Activated T-cell treated with anti-CD3 and anti-CD28 coated beads for 48 hours (primary cell): ENCODE measurements at places on chromosomes 5 and 9.

- no peak for DNase-seq
Measured at GRCh38 chr5:81212211-81212751, 20.8 kb upstream of the CKMT2 start.

DNA sequence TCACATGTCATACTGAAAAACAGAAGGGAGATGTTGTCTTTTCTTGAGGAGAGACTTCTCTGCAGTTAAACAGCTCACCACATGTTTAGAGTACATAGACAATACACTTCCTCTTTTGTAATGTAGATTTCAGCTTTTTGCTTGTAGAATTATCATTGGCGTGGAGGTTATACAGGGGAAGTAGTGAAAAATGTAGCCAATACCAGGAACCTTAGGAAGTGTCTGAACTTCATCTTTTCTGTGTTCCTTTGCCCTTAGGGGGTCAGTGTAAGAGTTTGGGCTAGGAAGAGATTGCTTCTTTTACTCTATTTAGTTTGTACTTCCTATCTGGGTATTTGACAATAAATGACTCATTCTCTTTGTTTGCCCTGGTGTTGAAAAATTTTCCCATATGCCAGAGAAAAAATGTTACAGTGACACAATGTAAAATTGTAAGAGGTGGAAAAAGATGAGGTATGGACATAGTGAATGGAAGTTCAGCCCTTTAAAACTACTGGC, 21.0 kb upstream of the CDKN2B start:
- DNase-seq = no peak

DNA sequence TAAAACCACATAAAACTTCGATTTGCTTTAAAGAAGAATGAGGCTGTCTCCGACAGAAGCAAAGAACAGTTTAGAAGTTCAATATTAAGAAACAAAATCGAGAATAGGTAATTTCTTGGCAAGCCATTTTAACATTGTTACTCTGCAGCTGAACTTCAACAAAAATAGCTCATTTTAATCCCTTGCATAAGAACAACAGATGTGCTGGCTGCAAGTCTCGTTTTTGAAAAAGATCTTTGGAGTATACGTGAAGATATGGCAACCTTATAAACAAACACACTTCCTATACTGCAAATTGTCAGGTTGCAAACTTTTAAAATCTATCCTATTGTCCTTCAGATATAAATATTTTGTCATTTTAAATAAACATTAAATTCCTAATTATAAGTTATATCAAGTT, 71.5 kb downstream of the FBN2 start:
- no peak for DNase-seq

DNA sequence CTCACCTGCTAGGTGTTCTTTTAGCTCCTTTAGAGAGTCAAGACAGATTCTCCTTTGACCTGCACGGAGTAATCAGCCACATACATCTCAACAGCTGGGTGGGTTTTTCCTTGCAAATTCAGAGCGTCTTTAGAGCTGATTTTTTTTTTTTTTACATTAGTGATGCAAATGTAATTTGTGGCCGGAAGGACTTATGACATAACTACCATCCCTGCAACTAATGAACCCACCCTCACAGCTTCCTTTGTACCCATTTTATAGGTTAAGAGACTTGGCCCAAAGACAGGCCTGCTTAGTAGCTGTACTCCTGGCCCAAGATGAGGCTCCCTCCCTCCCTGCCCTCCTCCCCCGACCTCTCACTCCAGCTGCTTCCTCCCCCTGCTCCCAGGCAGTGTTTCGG, 69.9 kb upstream of the NIPAL4 start:
- DNase-seq = no peak

DNA sequence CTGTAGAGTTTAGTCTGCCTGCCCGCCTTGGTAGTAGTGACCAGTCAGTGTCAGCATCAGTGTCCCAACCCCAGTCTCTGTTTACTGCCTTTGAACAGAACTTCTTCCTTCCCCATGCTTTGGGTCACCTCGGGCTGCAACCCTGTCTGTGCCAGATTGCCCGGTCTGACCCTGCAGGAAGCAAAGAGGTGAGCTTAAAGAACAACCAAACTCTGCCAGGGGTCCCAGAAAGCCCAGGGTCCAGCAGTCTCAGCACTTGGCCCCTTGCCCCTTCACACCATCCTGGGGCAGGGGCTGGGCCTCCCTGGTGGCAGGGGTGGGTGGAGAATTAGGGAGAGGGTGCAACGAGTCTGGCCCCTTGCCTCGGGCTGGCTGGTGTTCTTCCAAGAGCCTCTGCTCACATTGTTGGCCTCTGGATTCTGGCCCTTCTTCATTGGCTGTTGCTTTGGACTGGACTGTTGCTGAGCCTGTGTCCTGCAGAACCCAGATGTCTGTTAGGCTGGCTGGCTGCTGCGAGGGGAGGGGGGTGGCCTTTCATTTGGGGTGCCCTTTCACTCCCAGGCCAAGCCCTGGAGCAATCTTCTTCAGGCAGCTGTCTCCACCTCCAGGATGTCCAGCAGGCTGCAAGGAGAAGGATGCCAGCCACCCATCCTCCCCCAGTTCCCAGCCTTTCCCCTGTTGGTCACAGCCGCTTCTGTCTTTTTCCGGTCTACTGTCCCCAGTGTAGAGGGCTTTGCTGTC, 51.2 kb downstream of the SAR1B start:
- no peak for DNase-seq

DNA sequence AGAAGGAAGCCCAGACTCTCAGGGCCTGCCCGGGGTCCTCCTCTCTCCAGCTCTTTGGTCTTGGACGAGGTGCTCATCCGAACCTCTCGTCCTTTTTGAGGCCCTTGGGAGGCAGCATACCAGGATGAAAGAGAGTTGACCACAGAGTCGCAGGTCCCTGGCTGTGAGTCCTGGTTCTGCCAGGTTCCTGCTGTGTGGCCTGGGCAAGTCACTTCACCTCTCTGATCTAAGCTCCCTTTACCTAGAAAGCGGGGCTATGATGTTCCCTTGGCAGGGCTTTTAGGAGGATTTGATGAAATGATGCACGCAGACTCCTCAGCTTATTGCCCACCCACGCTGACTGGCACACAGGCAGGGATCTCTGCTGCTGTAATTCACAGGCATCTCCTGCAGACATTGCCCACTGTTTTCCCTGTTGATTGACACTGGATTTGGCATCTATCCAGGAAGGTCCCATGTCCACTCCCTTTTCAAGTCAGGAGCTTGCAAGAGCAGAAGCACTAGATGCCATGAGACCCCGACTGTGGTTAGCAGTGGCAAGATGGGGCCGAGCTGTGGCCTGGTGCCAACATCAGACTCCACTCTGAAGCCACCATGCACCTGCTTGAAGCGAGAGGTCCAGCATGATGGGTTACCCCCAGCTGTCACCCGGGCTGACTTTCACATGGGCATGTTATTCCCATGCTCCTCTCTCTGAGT, 71.5 kb downstream of the MACROH2A1 start:
- DNase-seq = no peak

DNA sequence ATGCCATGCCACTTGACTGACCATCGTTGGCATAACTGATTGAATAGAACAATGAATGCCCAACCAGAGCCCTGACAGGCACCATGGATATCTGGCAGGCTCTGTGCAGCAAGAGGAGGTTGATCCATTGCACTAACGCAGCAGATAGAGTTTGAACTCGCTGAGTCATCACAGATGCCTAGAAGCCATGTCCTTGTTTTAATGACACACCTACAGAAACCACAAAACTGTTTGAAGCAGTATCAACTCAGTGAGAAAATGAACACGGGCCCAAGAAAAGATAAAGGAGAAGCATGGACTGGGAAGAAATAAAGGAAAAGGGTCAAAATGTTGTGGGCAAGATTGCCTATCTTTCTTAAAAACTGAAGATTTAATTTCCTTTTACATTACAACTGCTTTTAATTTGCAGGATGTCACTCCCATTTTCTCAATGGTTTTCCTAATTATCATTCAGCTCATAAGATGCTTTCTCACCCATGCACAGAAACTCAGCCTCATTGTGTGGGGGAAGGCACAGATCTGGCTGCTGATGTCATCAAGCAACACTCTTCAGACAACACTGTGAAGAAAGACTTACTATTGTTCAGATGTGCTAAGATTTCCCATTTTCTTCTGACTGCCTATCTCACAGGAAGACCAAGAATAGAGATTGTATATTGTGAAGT, 129.0 kb downstream of the PIK3R1 start:
- DNase-seq = no peak

- DNase-seq = peak; percentile 79
Measured at GRCh38 chr5:95960667-95961616, 709 bp downstream of the ELL2 start.

DNA sequence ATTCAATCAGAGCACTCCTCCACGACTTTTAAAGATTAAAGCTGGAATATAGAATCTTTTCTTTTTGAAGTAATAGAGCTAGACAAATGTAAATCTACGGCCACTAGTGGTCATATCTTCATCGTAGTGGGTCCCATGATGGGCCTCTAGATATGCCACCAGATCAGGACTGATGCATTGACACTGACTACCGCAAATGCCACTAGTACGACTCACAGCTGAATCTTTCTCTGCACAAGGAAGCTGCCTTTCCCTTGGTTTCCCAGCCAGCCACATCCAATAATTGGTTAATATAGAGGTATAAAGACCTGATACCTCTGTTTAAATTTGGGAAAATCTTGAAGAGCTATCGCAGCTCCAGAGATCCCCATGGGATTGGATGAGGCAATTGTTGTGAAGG, 37.8 kb upstream of the ADRB2 start:
- DNase-seq = no peak

DNA sequence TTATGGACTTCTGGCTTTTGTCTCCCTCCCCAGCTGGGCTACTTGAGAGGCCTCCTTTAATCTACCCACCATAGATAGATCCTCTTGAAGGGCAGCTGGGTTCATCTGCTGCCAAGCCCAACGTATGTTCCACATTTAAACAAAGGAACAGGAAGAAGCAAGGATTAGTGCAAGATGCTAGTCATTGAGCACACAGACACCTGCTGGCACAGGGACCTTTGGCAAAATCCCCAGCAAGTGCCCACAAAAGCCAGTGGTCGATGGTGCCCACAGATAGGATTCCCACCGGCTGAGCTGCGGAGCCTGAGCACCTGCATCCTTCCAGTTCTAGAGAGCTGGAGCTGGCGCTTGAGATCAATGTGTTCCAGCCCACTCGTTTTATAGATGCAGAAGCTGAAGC, 57.7 kb upstream of the SHB start:
- no peak for DNase-seq

DNA sequence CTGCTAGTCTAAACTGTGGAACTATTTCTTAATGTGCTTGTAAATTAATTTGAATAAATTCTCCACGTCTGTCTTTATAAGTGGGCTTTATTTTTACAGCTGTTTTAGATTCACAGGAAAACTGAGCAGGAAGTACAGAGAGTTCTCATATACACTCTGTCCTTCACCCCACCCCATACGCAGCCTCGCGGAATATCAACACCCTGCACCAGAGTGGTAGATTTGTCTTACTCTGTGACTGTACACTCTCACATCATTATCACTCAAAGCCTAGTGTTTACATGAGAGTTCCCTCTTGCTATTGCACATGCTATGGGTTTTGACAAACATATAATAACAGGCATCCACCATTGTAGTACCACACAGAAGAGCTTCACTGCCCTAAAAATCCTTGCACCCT, 179.7 kb upstream of the DAB2 start:
- no peak for DNase-seq

- no peak for DNase-seq
Measured at GRCh38 chr5:113367586-113367985, 67.2 kb downstream of the TSSK1B start.

DNA sequence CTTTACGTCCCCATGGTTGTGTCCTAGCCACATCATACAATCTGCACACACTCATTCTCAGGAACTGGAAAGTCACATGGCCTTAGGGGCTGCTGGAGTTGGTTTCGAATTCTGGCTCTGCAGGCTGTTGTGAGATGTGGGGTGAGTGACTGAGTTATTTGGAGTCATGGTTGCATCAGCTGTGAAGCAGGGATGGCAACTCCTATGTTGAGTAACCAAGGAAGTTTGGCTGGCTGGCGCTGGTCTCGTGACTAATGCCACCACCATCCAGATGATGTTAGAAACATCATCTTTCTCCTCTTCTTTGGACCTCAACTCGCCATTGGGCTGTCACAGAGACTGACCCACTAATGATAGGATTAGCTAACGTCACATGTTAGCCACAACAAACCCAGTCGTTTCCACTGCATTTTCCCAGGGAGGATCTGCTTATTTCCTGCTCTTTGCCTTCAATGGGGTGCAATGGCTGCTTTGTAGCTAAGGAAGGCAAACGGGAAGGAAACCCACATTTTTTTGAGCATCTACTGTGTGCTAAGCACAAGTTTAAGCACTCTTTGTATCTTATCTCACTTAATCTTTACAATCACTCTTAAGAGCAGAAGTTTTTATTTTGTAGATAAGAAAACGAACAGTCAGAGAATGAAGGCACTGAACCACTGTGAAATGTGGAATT, 78.1 kb upstream of the UBTD2 start:
- DNase-seq = peak; percentile 15

DNA sequence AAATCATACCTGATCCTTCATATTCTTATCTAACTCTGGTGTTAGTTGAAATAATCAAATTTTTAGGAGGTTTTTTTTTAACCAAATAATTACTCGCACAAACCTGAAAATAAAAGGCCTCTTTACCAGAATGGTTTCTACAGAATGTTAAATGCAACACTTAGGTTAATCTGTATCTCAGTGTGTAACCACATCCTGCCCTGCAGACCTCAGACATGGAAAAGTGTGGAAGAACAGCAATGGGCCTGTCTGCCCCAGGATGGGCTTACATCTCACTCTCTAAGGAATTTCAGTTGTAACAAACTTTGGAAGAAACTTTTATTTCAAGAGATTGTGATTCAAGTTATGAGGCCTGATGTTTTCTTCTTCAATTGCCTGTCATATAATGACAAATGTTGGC, 32.5 kb upstream of the MIER3 start:
- no peak for DNase-seq

GRCh38 chr9:14238518-14238917, 75.4 kb downstream of the NFIB start:
- DNase-seq = no peak

DNA sequence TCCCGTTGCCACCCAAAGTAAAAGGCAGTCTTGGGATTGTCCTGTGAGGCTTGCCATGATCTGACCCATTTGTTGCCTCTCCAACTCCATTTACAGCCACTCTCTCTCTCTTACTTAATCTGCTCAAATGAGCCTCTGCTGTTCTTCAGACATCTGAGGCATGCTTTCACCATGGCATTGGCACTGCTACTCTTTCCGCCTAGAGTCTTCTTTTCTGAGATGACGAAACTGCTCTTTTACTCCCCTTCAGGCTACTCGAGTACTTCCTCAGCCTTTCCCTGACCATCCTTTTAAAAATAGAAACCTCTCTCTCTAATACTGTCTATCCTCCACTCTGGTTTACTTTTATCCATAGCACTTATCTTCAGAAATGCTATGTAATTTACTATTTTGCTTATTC, 9.0 kb downstream of the FOCAD start:
- no peak for DNase-seq

GRCh38 chr5:147223948-147224791, 10.7 kb upstream of the STK32A start:
- DNase-seq = no peak

DNA sequence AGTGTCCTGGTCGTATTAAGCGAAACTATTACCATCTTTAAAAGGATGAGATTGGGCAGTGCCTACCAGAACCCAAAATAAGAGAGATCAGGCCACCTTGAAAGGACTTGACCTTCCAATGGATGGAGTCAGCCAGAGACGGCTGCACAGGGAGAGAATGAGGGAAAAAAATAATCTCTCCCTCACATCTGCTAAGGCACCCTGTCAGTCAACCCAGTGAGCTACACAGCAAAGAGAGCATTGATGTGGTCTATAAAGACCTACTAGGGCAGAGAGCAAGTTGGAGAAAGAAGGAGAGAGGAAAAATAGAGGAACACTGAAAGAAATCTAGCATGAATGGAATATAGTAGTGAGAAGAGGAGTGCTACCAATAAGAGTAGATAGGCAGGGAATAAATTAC, 68.0 kb upstream of the FTMT start:
- no peak for DNase-seq
